Activated CD4-positive, alpha-beta T cell treated with anti-CD3 and anti-CD28 coated beads, Interleukin-2, amount 50 U/mL, for 24 hours (primary cell): ENCODE measurements at places on chromosomes 2 and 18.

DNA sequence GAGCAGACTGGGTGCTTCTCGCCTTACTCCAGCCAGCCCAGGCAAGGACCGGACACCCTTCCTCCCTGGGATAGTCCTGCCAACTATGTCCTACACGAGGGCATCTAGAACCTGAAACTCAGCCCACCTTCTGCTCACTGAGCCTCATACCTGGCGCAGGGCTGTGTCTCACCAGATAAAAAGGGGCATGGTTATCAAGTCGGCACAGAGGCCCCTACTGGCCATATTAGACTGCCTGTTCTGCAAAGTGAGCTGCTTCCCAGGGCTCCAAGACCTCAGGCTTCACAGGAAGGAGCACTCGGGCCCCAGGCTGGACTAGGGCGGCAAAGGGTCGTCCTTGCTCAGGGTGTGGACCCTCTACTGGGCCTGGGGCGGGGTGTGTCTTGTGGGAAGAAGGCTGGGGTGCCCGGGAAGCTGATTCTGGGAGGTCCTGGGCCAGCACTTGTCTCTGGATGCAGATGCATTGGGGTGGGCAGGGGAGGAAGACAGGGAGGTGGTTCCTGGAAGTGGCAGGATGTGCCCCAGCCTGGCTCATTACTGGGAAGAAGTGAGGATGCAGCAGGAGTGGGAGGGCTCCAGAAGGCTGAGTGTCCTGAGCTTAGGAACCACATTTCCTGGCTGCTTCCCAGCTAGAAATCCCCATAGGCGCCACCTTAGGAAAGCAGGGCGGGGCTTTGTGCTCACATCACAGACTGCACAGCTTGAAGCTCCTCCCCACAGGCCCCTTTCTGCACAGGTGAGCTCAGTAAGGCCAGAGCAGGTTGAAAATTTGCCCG lies 19.6 kb downstream of the EHD3 start:
- no peak for DNase-seq

DNA sequence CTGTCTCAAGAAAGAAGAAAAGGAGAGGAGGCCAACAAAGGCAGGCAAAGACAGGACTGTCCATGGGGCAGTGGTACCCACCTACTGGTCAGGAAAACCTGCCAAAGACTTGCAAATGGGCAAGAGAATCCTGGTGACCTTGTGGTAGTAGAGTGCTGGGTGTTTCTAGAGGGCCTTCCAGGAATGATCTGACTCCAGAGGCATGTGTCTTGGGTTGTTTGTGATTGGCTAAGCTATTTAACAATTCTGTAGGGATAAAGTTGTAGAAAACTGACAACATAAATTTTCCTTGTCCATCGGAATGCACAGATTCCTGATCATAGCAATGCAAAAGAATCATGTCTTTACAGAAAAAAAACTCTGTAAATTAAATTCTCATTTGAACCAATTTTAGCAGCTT lies 68.5 kb upstream of the ZNF532 start:
- DNase-seq = no peak

- no peak for DNase-seq
Observed at GRCh38 chr2:20455076-20455587, 8.3 kb downstream of the RHOB start.

- no peak for DNase-seq
Observed at GRCh38 chr2:202203348-202203747, 35.0 kb downstream of the SUMO1 start.

GRCh38 chr18:26813043-26813442 lies 52.5 kb downstream of the AQP4 start:
- no peak for DNase-seq

DNA sequence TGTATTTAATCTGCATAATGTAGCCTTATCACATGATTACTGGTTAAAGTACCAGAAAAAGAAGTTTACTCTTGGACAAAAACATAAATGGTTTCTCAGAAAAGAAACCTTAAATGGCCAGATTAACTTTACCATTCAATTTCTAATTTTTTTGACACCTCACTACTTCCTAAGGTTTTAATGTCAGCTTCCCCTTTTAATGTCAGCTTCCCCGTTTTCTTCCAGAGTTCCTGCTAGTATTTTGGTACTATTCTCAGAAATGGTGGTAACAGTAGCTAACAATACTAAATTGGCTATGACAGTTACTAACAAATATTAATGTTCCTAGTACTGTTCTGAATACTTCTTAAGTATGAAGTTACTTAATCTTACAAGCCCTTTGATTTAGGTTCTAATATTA lies 22.4 kb upstream of the SLC8A1 start:
- DNase-seq = no peak

GRCh38 chr18:36580266-36580665 lies 248.5 kb downstream of the TPGS2 start:
- no peak for DNase-seq

DNA sequence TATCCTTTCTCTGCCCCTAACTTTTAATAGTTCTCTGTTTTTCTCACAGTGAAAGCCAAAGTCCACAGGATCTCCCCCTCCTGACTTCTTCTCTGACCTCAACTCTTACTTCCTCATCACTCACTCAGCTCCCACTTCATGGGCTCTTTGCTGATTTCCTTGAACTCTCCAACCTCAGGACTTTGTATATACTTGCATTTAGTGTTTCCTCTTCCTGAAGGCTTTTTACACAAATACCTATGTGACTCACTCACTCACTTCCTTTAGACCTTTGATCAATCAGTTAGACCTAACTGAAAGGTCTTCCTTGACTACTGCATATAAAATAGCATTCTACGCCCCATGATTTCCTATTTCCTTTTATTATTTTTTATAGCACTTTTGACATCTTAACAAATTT lies 233.1 kb upstream of the MEX3C start:
- DNase-seq = no peak
